CD14-positive monocyte (primary cell): ENCODE measurements at places on chromosomes 2 and 18. TPM values are rescaled to one million over a fixed set of nuclear protein-coding genes. Genes with fewer than 3 reads are reported as not detected.

DNA sequence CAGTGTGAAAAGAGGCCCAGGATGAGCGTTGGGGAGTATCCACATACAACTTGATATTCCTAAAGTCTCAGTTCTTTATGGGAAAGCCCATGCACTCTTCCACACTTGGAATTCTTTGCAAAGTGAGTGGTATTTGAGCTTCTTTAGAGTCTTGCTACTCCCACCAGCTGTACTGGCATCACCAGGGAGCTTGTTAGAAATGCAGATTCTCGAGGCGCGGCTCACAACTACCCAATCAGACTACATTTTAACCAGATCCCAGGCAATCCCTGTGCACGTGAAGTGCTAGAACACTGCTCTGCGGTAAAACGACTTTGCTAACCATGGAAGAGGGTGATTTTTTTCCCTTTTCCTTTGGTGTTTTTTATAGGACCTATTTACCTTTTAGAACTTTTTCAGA, 184.7 kb downstream of the NEDD4L start:
- no peaks in the 10 kb centered on the region for H3K36me3 ChIP-seq
- no peak overlapping the region for H3K27ac ChIP-seq
- H3K27me3 ChIP-seq, result peaks cover 2% of the 10 kb centered on the region

DNA sequence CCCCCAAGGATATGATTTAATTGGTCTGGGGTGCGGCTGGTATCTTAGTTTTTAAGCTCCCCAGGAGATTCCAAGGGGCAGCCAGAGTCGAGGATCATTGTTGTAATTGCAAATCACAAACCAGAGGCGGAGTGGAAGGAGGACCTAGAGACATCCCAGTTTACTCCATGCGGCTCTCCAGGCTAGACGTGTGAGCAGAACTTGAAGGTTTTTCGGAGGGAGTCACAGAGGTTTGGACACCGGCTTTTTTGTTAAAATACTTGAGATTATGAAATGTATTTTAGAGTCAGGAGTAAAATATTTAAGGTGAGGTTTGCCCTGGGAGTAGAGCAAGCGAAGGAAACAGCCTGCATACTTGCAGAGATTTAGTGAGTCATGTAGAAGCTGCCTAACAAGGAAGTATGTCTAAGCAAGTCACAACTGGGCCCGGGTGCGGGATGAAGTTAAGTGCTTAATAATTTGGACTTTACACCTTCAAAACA, 39.5 kb downstream of the TGOLN2 start:
- H3K27ac ChIP-seq, result no peak overlapping the region
- H3K27me3 ChIP-seq, result no peaks in the 10 kb centered on the region
- H3K36me3 ChIP-seq, result no peaks in the 10 kb centered on the region

DNA sequence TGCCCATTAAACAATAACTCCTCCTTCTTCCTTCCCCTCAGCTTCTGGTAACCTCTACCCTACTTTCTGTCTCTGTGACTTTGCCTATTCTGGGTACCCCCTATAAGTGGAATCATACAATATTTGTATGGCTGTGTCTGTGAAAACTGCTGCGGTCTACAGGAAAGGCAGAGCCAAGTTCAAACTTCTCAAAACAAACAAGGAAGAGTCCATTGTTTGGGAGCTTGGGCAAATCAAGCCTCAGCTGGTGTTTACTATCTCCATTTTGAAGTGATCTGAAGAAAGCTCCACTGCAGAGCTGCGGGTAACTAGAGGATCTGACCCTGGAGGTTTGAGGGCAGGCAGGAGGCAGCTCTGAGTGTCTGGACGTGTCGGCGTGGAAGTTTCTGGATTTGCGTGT, 48.6 kb upstream of the DAPL1 start:
- peaks cover 3% of the 10 kb centered on the region for H3K27me3 ChIP-seq
- no peak overlapping the region for H3K4me3 ChIP-seq
- no peak for DNase-seq

GRCh38 chr2:190943706-190944105, 63.1 kb downstream of the GLS start:
- peaks cover 12% of the 10 kb centered on the region for H3K4me1 ChIP-seq
- no peaks in the 10 kb centered on the region for H3K27me3 ChIP-seq
- DNase-seq, result no peak

GRCh38 chr2:202135091-202135874, 62.2 kb downstream of the KIAA2012 start:
- H3K4me3 ChIP-seq, result no peak overlapping the region
- no peak overlapping the region for H3K27ac ChIP-seq
- H3K27me3 ChIP-seq, result no peaks in the 10 kb centered on the region
- H3K36me3 ChIP-seq, result no peaks in the 10 kb centered on the region
- no peaks in the 10 kb centered on the region for H3K4me1 ChIP-seq
- DNase-seq, result no peak

DNA sequence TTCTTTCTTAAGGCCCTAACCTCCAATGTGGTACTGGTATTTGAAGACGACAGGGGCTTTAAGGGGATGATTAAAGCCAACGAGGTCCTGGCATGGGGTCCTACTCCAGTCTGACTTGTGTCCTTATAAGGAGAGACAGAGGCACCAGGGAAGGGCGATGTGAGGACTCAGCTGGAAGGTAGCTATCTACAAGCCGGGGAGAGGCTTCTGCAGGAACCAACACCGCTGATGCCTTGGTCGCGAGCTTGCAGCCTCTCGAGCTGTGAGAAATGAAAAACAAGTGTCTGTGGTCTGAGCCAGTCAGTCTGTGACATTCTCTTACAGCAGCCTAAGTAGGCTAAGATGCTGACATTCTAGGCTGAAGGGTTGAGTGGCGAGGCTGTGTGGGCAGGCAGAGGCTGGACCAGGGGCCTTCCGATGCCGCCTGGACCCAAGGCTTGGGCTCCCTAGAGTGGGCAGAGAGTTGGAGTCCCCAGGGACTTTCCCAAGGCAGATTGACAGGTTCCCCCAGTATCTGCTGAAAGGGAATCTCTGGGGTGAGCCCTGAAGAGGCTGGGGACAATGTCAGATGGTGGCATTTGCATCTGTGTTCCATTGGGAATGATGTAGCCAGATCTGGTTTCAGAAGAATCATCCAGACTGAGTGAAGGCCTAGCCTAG, 322.9 kb upstream of the HS6ST1 start:
- H3K36me3 ChIP-seq, result no peaks in the 10 kb centered on the region
- no peak for DNase-seq
- H3K27me3 ChIP-seq, result no peaks in the 10 kb centered on the region
- peaks cover 41% of the 10 kb centered on the region for H3K4me1 ChIP-seq
- no peak overlapping the region for H3K27ac ChIP-seq

DNA sequence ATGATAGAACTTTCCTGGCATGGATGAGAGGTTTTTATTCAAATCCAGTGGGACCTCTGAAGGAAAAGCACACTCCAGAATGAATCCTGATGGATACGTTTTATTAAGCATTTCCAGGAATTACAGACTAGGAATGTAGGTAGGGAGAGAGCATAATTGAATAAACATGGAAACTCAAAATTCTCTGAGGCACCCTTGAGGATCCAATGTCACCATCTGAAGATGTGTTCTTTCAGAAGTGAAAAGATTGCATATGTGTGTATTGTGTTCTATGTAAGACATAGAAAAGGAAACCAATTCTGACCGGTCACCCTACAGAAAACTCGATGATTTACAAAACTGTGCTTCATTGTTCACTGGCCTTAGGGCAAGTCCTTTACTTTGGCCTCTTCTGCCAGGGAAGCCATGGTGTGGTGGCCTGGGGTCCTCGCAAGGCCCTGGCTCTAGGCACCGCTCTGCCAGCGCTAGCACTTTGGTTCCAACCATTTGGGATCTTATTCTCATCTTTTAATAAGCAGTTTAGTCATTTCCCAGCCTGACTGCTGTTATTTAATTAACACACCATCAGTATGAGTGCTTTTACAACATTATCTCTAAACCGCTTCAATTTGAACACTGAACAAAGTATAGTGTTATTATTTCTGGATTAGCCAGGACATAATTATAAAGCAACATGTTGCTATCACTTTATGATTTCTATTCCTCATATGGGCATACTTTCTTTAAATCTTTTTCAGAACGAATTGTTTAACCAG, 4.5 kb upstream of the GKN1 start:
- no peaks in the 10 kb centered on the region for H3K27me3 ChIP-seq
- no peak for DNase-seq
- no peak overlapping the region for H3K27ac ChIP-seq
- H3K4me1 ChIP-seq, result no peaks in the 10 kb centered on the region
- H3K4me3 ChIP-seq, result no peak overlapping the region
- H3K36me3 ChIP-seq, result no peaks in the 10 kb centered on the region

GRCh38 chr2:217033186-217033585, 173.3 kb upstream of the TNP1 start:
- no peaks in the 10 kb centered on the region for H3K4me1 ChIP-seq
- peaks cover 3% of the 10 kb centered on the region for H3K27me3 ChIP-seq
- no peak for DNase-seq

DNA sequence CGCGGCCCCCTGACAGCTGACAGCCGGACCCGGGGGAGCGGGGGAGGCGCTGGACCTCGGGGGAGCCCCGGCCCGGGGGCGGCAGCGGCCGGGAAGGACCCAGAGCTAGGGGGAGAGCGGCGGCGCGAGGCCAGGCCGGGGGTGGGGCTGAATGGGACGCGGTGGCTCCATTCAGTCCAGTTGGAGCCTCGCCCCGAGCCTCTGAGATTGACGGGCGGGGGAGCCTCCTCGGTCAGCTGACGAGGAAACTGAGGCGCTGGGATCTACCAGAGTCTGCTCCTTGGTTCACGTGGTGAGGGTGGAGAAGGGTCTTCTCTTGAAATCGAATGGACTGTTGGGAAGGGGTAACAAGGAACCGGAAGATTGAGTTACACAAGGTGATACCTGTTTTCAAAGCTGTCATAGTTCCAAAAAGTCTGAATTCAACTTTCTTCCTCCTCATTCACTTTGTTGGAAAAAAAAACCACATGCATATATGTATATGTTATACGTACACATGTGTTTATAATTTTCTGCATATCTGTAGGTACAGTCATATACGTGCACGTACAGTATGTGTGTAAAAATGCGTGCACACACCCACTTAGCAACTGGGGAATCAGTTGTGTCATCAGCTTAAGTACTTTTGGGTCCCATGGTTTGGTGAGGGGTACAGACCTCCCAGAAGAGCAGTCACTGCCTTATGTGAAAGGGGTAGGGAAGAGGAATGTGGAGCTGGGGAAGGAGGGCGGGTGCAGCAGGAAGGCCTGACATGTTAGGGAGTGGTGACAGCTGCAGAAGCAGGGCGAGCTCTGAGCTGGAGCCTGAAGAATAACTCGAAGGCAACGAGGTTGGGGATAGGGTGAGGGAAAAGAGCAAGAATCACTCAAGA, 628 bp downstream of the PPP1R7 start:
- peaks cover 6% of the 10 kb centered on the region for H3K36me3 ChIP-seq
- peak overlapping the region; percentile 83 for H3K4me3 ChIP-seq
- no peak for DNase-seq
- H3K27ac ChIP-seq, result peak overlapping the region; percentile 74
- H3K4me1 ChIP-seq, result peaks cover 27% of the 10 kb centered on the region
- H3K27me3 ChIP-seq, result no peaks in the 10 kb centered on the region

- H3K4me3 ChIP-seq, result no peak overlapping the region
- DNase-seq, result no peak
These were observed 174.4 kb downstream of the RPIA start for GRCh38 chr2:88865801-88866371.

GRCh38 chr2:1132328-1132969, 181.8 kb downstream of the SNTG2 start:
- no peaks in the 10 kb centered on the region for H3K36me3 ChIP-seq
- no peak for DNase-seq
- no peaks in the 10 kb centered on the region for H3K4me1 ChIP-seq
- no peaks in the 10 kb centered on the region for H3K27me3 ChIP-seq
- no peak overlapping the region for H3K4me3 ChIP-seq

- H3K36me3 ChIP-seq, result no peaks in the 10 kb centered on the region
- no peak overlapping the region for H3K4me3 ChIP-seq
- no peaks in the 10 kb centered on the region for H3K4me1 ChIP-seq
These were observed 87.5 kb upstream of the CTAGE1 start for GRCh38 chr18:22505141-22505591.

DNA sequence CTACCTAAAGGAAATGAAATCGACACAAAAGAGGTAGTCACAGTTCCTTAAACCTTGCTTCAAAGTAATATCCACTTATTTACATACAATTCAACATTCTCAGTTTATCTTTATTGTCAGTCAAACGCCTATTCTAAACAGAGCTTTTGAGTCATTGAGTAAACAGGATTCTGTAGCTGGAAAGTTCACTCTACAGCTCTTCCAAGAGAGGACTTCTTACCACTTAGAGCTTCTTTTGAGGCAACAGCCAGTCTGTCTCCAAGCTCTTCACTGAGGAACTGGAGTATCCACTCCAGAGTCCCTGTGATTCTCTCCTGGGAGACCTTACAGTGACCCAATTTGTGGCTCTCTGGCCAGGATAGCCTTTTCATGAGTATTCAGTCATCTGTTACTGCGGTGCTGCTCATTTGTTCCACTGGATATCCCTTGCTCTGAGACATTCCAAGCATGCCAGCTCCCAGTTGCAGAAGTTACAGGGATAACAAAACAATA, 210.9 kb upstream of the OSR1 start:
- no peaks in the 10 kb centered on the region for H3K27me3 ChIP-seq
- no peak overlapping the region for H3K4me3 ChIP-seq
- no peak overlapping the region for H3K27ac ChIP-seq
- no peaks in the 10 kb centered on the region for H3K36me3 ChIP-seq
- DNase-seq, result no peak

GRCh38 chr2:105395691-105396090, 3.2 kb downstream of the FHL2 start:
- no peak for DNase-seq
- H3K4me3 ChIP-seq, result no peak overlapping the region
- H3K27ac ChIP-seq, result no peak overlapping the region

DNA sequence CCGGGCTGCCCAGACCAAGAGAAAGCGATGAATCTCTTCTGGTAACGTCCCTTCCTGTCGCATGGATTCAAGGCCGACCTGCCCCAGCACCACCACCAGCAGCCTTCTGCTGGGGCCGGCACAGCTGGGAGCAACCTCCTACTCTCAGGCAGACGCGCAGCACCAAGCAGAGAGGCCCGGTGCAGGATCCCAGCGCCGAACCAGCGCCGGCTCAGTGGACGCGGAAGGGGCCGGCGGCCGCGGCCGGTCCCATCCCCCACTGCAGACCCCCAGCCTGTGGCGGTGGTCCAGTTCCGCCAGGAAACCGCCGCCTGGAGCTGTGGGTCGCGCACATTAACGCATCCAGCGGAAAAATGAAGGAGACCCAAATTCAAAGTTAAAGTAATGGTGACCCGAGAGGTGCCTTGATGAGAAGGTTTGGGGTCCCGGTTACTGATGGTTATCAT, 525 bp upstream of the MAL start:
- H3K4me3 ChIP-seq, result no peak overlapping the region
- peaks cover 3% of the 10 kb centered on the region for H3K4me1 ChIP-seq
- H3K36me3 ChIP-seq, result no peaks in the 10 kb centered on the region
- DNase-seq, result no peak

The RGPD5 gene
- 0.40 TPM for polyA plus RNA-seq

The CENPA gene
- polyA plus RNA-seq, result not detected

The SIX3 gene
- polyA plus RNA-seq, result not detected

The SETBP1 gene
- polyA plus RNA-seq, result 0.01 TPM

The ST8SIA3 gene
- not detected for polyA plus RNA-seq

The AMER3 gene
- polyA plus RNA-seq, result not detected

The CXCR1 gene
- polyA plus RNA-seq, result 2.4 TPM

The SH2D6 gene
- not detected for polyA plus RNA-seq

The SLC25A52 gene
- polyA plus RNA-seq, result not detected

The DHRS9 gene
- 12.9 TPM for polyA plus RNA-seq

The DRC1 gene
- not detected for polyA plus RNA-seq

The CD302 gene
- 214 TPM for polyA plus RNA-seq

The CNTNAP5 gene
- polyA plus RNA-seq, result not detected

The UGT1A4 gene
- polyA plus RNA-seq, result not detected in 2 replicates

The SLC19A3 gene
- not detected for polyA plus RNA-seq

The NFU1 gene
- 43.0 TPM for polyA plus RNA-seq

The GAREM2 gene
- polyA plus RNA-seq, result not detected

The NCKAP5 gene
- polyA plus RNA-seq, result not detected

The TEX44 gene
- not detected in 2 replicates for polyA plus RNA-seq

The REG1B gene
- polyA plus RNA-seq, result not detected in 2 replicates

The ZBTB7C gene
- polyA plus RNA-seq, result not detected

The TUBA3D gene
- polyA plus RNA-seq, result not detected

The MALL gene
- polyA plus RNA-seq, result not detected in 2 replicates

The STPG4 gene
- polyA plus RNA-seq, result 0.20 and 0.27 TPM in 2 replicates

The ECEL1 gene
- polyA plus RNA-seq, result not detected
